ENCODE measurements at places on chromosomes 5 and 9.

DNA sequence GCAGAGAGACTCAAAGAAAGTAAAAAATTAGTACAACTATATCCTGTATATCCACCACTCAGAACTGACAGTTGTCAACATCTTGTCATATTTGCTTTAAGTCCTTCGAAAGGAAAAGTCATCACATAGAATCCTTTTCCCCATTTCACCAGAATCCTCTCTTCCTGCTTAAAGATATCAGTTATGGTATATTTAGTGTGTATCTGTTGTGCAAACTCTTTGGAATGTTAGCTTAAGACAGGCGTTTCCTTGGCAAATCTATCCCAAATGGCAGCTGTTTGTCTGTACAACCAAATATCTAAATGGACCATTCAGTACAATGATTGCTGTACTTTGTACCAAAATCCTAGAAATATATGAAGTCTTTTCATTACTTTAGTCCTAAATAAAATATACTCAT is 98.5 kb downstream of the ITGA1 start:
- DNase-seq: no peak

GRCh38 chr5:72860499-72860898 is 44.0 kb downstream of the TNPO1 start:
- no peak for DNase-seq

DNA sequence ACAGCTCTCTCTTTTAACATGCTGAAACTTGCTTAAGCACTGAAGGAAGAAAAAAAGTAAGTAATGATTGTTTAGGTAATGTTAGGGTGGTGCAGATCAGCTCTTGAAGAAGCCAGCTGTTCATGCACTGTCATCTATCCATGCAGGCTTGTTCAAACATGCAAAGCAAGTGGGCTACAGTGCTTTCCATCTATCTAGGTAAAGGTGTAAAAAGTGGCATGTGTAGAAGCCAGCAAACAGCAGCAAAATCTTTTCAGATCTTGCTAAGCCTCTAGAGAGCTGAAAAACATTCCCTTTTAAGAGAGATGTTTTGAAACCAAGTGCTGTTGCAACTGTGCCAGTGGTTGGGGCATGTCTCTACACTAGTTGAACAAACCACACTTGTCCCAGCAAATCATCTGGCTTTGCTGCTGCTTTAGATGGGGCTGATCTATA is 214.4 kb downstream of the EFNA5 start:
- DNase-seq: no peak

- no peak for DNase-seq
Observed at GRCh38 chr9:124766815-124767554, 4.1 kb downstream of the NR6A1 start.

DNA sequence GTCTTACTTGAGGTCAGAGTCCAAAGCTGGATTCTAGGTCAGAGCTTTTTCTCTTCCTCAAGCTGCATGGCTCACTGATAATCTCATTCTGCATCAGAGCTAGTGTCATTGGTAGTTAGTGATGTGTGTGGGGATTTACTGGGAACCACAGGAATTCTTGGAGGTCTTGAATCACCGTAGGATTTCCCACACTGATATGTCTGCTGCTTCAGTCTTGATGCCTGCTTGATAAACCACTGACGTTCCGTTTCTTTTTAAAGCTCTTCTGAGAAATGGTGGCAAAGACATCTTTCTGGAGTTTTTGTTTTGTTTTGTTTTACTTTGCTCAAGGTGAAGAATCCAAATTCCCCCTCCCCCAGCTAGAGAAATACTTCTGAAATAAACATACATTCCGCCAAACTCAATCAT is 1.2 kb upstream of the GARIN3 start:
- DNase-seq: no peak

- DNase-seq: peak; percentile 44
Observed at GRCh38 chr5:28014779-28015178, 976.4 kb upstream of the CDH9 start.

Data from KBM-7 (cell line).